ENCODE measurements at places on chromosomes 3 and 15.
A peak's percentile ranks its signal among the peaks of the same experiment; 100 is the strongest.

GRCh38 chr15:49898097-49898496 lies 220.9 kb downstream of the ATP8B4 start:
- no peak for DNase-seq

DNA sequence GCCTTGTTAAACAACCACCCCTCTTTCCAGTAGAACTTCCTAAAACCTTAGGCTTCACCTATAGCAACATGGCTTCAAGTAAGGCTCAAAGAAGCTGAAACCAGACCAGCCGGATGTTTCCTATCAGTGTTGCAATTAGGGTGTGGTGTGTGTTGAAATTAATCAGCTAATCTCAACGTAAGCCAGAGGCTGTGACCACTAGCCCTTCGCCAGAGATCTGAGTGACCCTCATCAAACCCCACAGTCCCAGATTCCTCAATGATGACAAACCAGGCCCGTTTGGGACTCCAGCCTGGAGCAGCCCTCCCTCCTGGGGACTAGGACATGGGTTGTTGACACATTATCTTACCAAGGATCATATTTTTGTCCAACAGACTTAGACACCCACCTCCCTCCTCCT lies 27.3 kb downstream of the CYP11A1 start:
- no peak for DNase-seq

DNA sequence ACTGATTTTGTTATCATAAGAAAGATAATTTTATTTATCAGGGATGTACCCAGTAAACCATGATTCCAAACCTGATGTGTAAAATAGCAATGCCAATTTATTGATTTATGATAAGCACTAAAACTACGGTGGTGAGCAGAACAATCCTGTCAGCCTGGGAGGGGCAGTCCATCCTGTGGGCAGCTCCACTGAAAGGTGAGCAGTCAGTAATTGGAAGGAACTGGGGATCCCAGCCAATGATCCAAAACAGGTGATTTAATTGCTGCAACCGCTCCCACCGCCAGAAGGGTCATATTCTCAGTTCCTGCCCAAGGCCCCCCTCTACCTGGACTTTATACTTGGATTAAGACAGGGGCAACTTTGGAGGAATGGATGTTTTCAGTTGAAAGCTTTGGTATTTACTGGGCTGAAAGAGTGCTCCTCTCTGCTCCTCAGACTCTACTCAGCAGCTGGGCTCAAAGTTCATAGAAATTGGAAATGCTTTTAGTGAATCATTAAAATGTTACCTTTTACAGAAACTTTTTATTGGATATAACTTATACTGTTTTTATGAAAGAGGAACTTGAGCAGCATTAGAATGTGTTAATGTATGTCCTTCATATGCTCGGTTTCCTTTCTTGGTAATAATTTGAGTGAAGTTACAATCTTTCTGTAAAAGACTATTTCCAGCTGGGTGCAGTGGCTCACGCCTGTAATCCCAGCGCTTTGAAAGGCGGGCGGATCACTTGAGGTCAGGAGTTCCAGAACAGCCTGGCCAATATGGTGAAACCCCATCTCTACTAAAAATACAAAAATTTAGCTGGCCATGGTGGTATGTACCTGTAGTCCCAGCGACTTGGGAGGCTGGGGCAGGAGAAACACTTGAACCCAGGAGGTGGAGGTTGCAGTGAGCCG lies 198.6 kb upstream of the IL12A start:
- no peak for DNase-seq

DNA sequence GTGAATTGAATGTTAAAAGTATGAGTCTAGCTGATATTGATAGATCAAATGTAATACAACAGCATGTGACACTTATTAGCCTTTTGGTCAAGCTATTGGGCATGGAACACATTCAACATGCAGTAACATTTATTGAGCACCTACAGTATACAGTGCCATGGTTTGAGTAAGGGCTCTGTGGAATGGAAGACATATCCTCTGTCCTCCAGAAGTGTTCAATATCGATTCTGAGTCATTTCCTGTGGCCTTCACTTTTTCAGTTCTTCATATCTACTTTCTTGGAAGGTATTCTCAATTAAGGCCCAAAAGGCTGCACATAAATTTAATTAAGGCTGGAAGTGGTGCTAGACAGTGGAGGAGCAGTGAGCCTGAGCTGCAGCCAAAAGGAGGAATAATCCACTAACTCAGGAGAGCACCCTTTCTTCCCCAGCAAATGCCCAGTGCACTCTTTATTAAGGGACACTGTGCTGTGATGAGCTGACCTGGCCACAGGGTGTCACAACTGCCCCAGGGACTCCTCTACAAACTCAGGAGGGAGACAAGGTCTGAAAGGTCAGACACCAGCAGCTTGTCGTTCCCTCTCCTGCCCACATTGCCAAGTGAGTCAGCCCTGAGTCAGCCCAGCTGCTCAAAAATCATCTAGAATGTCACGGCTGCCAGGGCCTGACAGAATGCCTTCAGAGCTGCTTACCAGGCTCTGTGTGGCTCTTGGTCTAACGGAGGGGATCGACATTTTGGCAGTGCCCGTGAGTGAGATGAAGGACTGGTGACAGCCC lies 544.8 kb downstream of the AGBL1 start:
- DNase-seq, result peak; percentile 8

DNA sequence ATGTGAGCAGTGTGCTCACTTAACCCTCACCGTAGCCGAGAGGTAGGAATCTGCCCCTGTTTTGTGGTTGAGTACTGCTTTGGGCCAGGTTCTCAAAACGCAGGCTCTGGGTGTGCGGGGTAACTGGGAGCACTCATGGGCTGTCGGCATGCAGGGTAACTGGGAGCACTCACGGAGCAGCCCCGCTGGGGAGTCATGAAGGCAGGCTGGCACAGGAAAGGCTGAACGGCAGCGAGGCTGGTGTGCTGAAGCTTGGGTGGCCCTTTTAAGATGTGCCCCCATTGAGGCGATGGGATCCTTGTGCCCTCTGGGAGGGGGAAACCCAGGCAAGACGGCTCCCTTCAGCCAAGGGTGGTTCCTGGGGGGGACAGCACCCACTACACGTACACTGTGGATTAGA lies 44.6 kb upstream of the VPS8 start:
- DNase-seq, result no peak

- no peak for DNase-seq
Measured at GRCh38 chr15:92805080-92805690, 94.9 kb upstream of the CHD2 start.

GRCh38 chr3:57464801-57465200 lies 79.3 kb downstream of the DNAH12 start:
- DNase-seq, result no peak

- peak; percentile 57 for DNase-seq
Measured at GRCh38 chr15:72722071-72722696, 36.2 kb downstream of the BBS4 start.

GRCh38 chr15:76566276-76566675 lies 229.7 kb downstream of the ISL2 start:
- no peak for DNase-seq

GRCh38 chr3:24686808-24687207 lies 192.2 kb upstream of the THRB start:
- no peak for DNase-seq

DNA sequence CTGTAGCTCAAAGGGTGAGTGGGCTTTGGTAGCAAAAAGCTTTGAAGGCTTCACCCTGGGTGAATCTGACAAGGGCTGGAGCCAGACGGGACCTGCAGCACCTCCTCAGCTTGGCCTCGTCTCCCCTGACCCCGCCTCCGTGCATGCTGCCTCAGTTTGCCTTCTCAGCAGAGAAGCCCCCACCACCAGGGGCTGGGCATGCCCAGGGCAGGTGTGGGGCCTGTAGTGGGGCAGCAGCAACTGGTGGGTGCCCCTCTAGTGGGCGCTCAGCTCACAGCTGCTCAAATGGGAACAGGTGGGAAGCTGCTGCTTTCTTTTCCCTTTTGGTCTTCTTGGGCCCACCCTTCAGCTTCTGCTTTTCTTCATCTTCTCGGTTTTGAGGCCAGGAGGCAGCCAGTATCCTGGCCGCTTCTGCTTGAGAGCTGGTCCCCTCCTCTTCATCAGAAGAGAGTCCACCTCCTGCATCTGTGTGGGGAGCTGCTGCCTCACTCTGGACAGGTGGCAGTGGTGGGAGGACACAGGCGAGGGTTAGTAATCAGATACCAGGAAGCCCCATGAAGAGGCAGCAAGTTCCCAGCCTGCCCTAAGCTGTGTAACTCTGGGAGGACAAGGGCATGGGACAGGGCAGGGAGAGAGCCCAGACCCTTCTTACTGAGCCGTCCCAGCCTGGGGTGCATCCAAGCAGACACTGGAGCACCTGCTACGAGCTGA lies 21.0 kb downstream of the TMEM43 start:
- no peak for DNase-seq

DNA sequence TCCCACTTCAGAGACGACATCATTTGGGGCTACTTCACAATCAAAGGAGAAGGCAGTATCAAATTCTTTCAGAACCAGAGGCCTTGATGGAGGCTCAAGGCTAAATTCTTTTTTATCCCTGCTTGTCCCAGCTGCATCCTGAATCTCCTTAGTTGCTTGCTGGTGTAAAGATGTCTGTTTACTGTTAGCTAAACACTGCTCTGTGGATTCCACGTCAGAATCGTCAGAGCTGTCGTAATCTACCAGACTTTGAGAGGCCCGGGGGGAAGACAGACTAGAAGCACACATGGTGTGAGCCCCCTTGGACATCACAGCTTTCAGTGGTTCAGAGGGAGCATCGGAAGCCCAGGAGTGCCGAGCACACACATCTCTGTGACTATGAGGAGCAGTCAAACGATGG lies 32.6 kb downstream of the LINS1 start:
- DNase-seq, result no peak

DNA sequence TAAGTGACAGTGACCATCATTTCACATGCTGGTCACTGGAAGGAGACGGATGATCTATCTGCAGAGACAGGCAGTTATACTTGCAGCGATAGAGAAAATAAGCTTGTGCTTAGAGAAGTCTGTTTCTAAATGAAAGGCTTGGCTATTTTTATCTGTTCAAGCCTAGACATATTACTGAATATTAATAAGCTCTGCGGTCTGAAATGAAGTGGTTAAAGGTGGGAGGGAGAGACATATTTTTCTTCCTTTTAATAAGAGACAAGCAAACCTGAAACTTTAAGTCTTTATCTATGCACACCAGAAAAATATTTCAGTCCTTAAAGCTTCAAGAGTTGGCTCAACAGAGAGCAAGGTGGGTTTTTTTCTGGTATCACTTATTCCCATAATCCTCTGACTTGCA lies 99.0 kb downstream of the CD200R1L start:
- DNase-seq, result no peak

DNA sequence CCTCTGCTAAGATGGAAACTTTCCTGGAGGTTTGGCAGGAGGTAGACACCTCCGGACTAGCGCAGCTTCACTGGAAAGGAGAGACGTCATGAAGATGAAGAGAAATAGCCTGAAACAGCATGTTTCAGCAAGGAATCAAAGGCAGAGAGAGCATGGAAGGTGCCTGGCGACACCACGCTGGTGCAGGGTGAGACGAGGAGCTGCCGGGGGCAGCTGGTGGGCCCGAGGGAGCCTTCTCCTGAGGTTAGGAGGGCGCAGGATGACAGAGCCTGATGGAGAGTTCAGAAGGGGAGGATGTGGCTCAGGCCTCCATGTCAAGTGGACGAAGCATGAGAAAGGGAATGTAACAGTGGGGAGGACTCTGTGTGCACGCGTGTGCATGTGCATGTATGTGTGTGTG lies 113.6 kb downstream of the TPRA1 start:
- DNase-seq, result no peak

GRCh38 chr3:150480877-150481276 lies 65.4 kb downstream of the SERP1 start:
- no peak for DNase-seq

GRCh38 chr3:172153335-172153861 lies 114.0 kb downstream of the FNDC3B start:
- DNase-seq, result no peak

DNA sequence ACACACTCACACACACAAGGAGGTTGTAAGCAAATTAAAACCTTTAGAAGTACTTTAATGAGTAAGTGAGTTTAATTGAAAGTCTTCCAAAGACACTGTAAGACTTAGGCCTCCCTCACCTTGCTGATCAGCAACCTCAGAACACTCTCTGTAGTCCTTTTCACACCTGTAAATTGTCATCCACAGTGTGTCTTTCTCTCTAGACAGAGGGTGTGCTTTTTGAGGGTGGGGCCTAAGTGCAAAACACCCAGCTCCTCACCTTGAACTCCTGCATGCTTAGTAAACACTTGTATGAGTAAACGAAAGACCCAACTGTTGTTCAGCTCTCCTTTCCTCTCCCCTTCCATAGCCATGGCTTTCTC lies 183.2 kb upstream of the IL12A start:
- no peak for DNase-seq

GRCh38 chr3:99953596-99953995 lies 135.9 kb downstream of the CMSS1 start:
- no peak for DNase-seq

GRCh38 chr15:101625184-101625583 lies 27.0 kb downstream of the TM2D3 start:
- DNase-seq, result no peak

DNA sequence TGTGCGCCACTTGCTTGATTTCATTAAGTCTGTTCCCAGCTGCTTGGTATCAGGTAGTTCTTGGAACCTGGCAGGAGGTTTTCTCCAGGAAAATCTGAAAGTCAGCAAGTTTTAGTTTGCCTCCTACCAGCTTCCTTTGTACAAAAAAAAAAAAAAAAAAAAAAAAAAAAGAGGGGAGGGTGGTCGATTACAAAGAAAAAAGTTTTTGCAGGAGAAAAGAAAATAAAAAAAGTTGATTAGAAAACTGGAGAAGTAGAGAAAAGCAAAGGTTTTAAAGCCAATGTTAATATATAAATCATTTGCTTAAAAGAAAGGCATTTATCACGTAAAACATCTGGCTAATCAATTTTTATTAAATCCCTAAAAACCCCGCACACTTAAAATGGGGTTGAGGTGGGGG lies 5.9 kb downstream of the EPHA3 start:
- DNase-seq, result no peak

DNA sequence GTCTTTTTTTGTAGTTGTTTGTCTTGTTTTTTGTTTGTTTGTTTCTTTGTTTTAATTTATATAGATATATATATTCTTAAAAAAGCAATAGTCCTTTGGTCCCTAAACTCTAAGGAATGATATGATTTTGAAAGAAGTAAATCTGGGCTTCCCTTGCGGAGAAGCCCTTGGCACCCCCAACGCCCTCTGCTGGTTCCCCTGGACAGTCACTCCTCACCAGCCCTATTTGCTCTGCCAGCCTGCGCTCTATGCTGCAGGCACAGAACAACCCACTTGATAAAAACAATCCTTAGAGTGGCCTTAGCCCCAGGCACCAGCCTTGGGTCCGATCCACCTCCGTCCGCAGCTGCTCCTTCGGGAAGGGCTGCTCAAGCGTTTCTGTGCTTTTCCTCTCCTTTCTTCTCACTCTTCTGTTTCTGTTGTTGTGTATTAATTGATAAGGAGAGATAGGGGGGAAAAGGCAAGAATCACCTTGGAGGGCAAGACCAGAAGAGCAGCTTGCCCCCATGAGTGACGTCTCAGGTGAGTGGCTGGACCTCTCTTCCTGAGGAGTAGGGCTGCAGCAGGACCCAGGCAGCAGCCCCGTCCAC lies 13.7 kb upstream of the PARP6 start:
- peak; percentile 21 for DNase-seq

- DNase-seq, result no peak
Measured at GRCh38 chr3:151916781-151917180, 43.3 kb downstream of the SUCNR1 start.
